ENCODE measurements at places on chromosomes 7 and 10. TPM values are rescaled to one million over a fixed set of nuclear protein-coding genes. Genes with fewer than 3 reads are reported as not detected.

The CYP2E1 gene
- not detected for total RNA-seq

The TIMM23B gene
- 24.2 TPM for total RNA-seq

The AKR1C2 gene
- 3,160 TPM for total RNA-seq

The ZNF804B gene
- not detected for total RNA-seq

The RASSF4 gene
- 1.7 TPM for total RNA-seq
